ENCODE measurements at places on chromosomes 5 and 9.

DNA sequence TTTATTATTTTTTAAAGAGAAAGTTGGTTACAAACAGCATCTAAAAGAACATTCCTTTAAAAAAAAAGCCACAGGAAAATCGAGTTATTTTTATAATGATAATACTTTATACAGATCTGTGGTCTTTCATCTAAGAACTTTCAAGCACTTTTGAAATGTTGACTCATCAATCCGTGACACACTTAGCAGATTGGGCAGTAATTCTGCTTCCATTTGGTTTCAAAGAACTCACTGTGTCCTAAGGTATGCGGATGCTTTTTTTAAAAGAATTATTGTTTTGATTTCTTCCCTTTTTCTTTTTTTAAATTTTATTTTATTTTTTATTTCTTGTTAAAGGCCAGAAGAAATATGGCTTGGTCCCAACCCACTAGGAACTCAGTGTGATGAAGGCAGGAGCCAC is 147.8 kb downstream of the AOPEP start:
- DNase-seq, result no peak

GRCh38 chr9:79694676-79695400 is 123.1 kb downstream of the TLE4 start:
- no peak for DNase-seq

GRCh38 chr5:150122158-150122510 is 33.5 kb downstream of the PDGFRB start:
- DNase-seq, result peak; percentile 33

DNA sequence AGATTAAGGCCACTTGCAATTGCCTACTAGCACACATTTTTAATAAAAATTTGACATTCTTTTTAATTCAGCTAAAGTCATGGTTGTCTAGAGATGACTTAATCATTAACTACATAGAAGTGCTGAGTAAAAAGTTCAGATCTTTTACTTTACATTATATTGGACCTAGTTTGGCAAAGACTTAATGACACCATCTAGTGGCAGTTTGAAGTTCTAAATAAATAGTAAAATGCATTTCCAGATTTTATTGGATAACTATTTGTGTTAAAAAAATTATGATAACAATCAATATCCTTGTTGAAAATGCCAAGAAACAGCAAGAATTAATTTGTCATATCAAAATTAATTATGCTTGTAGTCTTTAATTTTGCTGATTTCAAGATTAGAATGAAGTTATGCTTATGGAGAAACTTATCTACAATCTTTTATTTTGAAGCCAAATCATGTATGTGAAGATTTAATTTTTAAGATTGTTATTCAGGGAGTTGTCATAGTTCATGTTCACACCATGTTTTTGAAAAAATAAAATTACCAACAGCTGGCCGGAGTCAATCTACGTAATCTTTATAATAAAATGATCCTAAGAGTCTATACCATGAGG is 69.6 kb upstream of the PJA2 start:
- DNase-seq, result peak; percentile 33

- no peak for DNase-seq
Observed at GRCh38 chr9:100096378-100096916, 2.4 kb downstream of the ERP44 start.

DNA sequence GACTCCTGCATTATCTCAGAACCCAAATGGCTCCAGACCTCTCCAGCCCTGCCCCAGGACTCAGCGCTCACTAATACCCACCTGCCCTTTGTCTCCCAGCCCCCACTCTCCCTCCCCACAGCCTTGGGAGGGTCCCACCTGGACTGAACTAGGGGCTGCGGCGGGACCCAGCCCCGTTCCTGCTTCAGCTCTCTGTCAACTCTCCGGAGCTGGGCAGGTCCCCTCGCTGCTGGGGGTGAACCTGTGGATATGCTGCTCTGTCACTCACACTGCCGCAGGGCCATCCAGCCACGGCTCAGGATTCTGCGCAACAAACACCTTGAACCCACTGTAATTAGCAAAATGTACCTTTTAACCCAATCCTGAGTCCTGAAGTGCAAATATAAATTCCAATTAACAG is 36.8 kb downstream of the NDUFS6 start:
- no peak for DNase-seq

DNA sequence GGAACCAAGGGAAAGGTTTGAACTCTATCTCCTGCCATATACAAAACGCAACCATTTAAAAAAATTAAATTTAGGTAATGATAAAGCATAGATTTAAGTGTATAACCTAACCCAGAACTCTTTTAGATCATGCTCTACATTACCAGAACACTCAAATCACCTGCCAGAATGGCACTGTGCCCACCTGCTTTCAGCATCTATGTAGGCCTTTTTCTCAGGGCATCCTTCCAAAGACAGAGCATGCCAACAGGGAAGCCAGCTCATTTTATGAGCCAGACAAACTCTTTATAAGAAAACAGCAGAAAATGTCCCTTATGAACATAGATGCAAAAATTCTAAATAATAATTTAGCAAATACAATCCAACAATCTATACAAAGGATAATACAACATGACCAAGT is 47.9 kb upstream of the SMAD5 start:
- no peak for DNase-seq

DNA sequence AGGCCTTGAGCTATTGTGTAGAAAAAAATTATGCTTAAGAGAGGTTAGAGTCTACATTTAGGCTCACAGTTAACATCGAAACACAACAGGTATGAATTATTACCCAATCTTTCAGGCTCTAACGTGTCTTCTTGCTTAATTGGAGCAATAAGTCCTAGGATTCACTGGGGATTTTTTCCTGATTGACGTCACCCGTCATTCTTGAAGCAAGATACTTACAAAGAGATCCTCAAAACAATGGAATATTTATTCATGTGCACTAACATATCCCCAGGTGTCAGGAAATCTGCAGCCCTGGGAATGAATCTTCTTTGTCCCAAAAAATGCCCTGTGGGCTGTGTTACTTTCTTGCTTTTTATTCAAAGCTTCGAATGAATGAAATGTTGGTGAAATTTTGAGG is 413.5 kb downstream of the NFIB start:
- no peak for DNase-seq

DNA sequence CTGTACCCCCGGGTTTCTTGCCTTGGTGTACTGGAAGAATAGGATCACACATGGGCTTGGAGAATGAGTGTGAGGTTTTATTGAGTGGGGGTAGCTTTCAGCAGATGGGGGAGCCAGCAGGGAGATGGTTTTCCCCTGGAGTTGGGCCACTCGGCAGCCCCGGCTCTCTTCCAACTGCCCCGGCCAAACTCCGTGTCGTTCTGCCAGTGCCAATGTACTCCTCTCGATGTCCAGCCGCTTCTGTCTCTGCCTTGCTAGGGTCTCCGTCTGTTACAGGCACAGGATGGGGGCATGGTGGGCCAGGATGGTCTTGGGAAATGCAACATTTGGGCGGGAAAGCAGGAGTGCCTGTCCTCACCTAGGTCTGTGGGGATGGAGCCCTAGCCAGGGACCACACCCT is 7.6 kb upstream of the PLPP6 start:
- DNase-seq, result no peak

DNA sequence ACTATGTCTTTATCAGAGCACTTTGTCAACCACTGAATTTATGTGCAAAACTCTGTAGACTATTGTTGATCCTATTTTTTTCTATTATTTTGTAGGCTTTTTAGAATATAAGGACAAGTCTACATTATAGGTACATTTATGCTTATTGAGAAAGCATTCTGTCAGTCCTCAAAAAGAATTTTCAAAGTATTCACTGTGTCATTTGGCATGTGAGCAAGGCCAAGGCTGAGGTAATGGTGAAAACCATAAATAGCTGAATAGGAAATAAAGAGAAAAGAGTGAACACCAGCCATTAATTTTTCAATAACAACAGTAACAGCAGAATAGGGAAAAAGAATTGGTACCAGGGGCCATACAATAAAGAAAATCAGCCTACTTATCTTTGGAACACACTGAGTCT is 21.0 kb downstream of the SKIC3 start:
- no peak for DNase-seq

GRCh38 chr9:90891308-90892040 is 89.9 kb downstream of the SYK start:
- no peak for DNase-seq

GRCh38 chr9:36486329-36486932 is 86.3 kb upstream of the MELK start:
- peak; percentile 19 for DNase-seq

- no peak for DNase-seq
Observed at GRCh38 chr9:21687351-21687750, 115.1 kb upstream of the MTAP start.

- DNase-seq, result no peak
Observed at GRCh38 chr5:79809743-79810142, 120.1 kb downstream of the CMYA5 start.

DNA sequence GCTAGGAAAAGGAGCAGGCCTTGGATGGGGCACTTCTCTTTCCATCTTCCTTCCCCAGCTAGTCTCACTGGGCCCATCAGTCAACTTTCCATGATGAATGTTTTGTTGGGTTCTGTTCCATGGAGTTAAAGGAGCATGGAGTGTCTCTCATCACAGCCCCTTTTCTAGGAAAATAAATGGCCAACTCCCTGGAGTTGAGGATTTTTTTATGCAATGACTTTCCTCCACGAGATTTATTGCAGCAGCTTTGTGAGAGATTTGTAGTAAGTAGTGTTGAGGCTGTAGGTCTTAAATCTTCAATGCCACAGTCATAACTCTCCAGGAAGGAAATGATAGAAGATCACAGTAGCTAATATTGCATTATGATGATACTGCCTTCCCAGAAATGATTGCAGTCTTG is 45.6 kb upstream of the SLC44A1 start:
- no peak for DNase-seq

DNA sequence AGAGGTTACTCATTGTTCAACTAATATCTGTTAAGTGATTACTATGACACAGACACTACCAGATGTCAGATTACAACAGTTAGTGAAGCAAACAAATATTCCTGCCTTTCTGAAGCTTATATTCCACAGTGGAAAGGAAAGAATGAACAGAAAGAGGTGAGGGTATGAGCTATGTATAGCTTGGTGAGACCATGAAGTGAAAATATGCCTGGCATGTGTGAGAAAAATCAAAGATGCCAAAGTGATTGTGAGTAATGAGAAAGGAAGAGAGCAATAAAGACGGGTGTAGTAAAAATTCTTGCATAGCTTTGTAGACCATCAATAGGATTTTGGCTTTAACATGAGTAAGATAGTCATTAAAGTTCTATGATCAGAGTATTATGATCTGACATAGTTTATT is 734.5 kb upstream of the NUDT12 start:
- DNase-seq, result peak; percentile 1

- DNase-seq, result no peak
Observed at GRCh38 chr9:105672711-105673234, 10.5 kb downstream of the TAL2 start.

- no peak for DNase-seq
Observed at GRCh38 chr5:72495410-72495809, 11.8 kb downstream of the ZNF366 start.

- DNase-seq, result no peak
Observed at GRCh38 chr9:111078391-111079038, 40.2 kb upstream of the LPAR1 start.

- DNase-seq, result no peak
Observed at GRCh38 chr9:126822873-126823272, 18.0 kb downstream of the ZBTB43 start.

- DNase-seq, result no peak
Observed at GRCh38 chr5:103951776-103952175, 389.2 kb upstream of the NUDT12 start.

- peak; percentile 88 for DNase-seq
Observed at GRCh38 chr5:96893342-96893741, 17.0 kb downstream of the ERAP2 start.

GRCh38 chr5:171306166-171306565 is 2.9 kb upstream of the TLX3 start:
- DNase-seq, result no peak

- no peak for DNase-seq
Observed at GRCh38 chr5:55290991-55291390, 16.5 kb downstream of the DHX29 start.

DNA sequence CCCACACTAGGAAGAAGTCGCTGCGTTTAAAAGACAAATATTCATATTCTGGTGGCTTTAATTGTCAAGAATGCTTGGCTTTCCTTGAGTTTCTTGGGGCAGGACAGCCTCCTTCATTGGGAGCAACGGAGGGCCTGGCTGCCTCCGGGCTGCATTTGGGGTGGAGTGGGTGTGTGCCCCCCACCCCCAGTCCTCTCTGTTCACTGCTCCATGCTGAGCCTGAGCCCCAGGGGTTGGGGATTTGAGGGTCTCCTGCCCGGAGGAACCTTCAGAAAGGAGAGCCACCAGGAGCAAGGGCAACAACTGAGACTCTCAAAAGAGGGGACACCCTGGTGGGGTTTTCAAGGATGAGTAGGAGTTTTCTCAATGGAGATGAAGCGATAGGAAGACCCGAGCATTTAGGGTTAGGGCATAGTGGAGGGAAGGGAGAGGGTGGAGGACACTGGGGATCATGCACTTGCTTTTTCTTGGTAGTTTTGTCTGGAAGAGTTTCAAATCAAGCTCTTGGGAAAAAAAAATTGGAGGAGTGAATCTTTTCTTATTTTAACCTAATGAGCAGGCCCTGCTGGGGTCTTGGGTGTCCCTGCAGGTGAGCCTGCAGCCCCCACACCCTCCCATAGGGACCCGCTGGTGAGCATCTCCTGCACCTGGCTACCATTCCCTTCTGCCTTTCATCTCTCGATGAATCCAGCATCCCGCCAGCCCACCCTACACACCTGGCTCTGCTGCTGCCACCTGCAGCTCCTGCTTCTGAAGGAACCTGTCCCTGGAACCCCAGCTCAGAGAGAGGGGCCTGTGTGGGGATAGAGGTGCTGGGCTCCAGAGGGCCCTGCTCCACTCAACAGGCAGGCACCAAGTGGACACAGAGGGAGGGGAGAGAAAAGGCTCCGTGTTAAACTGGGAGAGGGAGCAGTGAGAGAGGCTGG is 4.1 kb downstream of the SLC6A19 start:
- no peak for DNase-seq

- no peak for DNase-seq
Observed at GRCh38 chr5:52202256-52202655, 585.5 kb upstream of the ITGA1 start.

All from ACHN (cell line).